ENCODE measurements at places on chromosomes 3 and 15.
A peak's percentile ranks its signal among the peaks of the same experiment; 100 is the strongest.

- no peak for DNase-seq
Measured at GRCh38 chr3:30477149-30477921, 129.1 kb upstream of the TGFBR2 start.

DNA sequence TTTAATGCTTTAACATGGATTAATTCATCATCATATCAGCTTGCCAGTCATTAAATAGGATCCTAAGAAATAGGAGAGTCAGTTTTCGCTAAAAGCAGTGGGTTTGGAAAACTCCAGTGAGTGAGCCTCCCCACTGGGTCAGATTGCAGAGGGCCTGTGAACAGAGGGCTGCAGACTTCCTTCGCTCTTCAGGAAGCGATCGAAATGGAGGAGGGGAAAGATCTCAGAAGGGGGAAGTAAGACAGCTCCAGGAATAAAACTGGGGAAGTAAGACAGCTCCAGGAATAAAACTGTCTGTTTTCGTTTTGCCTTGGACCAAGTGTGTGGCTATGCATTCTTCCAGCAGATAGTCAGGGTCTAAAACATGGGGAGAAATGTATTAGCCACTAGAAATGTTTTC is 124.8 kb upstream of the C15orf61 start:
- peak; percentile 62 for DNase-seq

GRCh38 chr15:99496302-99496629 is 69.5 kb upstream of the MEF2A start:
- DNase-seq: no peak

GRCh38 chr15:31197497-31198414 is 96.2 kb upstream of the TRPM1 start:
- DNase-seq: no peak
